ENCODE measurements at places on chromosomes 11 and 22.

DNA sequence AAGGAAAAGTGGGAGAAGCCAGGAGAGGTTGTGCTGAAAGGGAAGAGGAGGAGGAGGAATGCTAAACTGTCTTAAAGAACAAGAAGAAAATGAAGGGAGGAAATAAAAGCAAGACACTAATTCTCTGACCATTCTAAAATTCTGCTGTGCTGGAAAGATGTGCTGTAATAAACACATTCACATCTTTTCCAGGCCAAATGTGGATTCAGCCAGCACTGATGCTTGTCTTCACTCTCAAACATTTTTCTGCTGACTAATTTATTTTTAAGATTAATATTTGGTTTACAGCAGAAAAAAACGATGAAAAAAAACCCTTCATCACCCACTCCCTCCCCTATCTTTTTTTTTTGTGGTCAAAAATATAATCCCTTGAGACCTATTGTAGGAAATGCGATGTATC lies 223.6 kb downstream of the SWAP70 start:
- no peak for DNase-seq

DNA sequence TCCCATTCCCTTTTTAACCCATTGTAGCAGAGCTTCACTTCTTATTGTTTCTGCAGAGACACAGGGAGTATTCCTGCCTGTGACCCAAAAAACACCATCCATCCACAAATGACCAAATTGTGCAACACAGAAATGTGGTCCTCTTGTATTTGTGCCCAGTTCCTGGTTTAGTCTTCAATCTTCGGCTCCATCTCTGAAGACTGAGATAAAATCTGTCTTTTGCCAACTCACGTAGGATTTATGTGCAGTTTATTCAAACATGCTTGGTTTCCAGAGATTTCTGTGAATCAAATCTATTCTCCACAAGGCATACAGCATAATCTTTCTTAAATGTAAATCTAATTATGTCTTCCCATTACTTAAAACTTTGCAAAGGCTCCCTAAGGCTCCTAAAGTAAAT lies 307.0 kb downstream of the AASDHPPT start:
- DNase-seq = no peak

GRCh38 chr11:78957476-78958245 lies 383.0 kb upstream of the NARS2 start:
- peak; percentile 29 for DNase-seq

DNA sequence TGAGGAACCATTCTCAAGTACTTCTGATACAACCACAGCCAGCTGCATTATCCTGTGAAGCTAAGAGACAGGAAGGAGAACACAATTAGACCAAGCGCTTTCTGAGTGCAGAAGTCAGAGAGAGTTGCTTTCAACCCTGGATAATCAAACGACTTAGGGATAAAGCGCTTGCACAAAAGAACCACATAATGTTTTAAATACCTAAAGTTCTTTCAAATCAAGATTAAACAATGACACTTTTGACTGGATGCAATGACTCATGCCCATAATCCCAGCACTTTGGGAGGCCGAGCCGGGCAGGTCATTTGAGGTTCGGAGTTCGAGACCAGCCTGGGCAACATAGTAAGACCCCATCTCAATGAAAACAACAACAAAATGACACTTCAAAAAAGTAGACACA lies 145.1 kb downstream of the SWAP70 start:
- DNase-seq = peak; percentile 60

- no peak for DNase-seq
Measured at GRCh38 chr11:61800331-61801281, 7.9 kb downstream of the FEN1 start.

GRCh38 chr11:120539667-120540369 lies 28.3 kb downstream of the GRIK4 start:
- no peak for DNase-seq

DNA sequence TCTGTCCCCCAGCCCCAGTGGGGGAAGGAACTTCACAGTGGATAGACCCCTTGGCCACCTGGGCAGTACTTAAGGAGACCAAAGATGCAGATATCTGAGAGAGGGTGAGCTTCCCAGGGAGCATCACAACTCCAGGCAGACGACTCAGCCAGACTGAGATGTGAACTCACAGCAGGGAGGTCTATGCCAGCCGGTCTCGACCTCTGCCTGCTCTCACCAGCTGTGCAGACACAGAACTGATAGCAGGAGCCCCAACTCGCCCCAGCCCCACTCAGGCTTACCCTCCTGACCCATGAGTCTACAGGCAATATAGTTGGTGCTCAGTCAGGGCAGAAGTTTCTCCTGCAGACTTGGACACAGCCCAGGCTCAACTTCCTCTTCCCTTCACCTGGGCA lies 29.7 kb upstream of the ACCSL start:
- DNase-seq = no peak

GRCh38 chr22:32979606-32980005 lies 78.6 kb downstream of the SYN3 start:
- no peak for DNase-seq

GRCh38 chr11:79744941-79745340 lies 304.1 kb upstream of the TENM4 start:
- DNase-seq = no peak

- DNase-seq = peak; percentile 79
Measured at GRCh38 chr11:93740730-93741093, 583 bp downstream of the TAF1D start.

- no peak for DNase-seq
Measured at GRCh38 chr22:48380016-48380665, 1447.5 kb downstream of the BRD1 start.

GRCh38 chr11:6755303-6755952 lies 16.3 kb downstream of the OR2AG2 start:
- DNase-seq = peak; percentile 62

- no peak for DNase-seq
Measured at GRCh38 chr11:73126804-73127480, 15.2 kb downstream of the FCHSD2 start.

- no peak for DNase-seq
Measured at GRCh38 chr11:3009481-3009880, 17.4 kb upstream of the NAP1L4 start.

DNA sequence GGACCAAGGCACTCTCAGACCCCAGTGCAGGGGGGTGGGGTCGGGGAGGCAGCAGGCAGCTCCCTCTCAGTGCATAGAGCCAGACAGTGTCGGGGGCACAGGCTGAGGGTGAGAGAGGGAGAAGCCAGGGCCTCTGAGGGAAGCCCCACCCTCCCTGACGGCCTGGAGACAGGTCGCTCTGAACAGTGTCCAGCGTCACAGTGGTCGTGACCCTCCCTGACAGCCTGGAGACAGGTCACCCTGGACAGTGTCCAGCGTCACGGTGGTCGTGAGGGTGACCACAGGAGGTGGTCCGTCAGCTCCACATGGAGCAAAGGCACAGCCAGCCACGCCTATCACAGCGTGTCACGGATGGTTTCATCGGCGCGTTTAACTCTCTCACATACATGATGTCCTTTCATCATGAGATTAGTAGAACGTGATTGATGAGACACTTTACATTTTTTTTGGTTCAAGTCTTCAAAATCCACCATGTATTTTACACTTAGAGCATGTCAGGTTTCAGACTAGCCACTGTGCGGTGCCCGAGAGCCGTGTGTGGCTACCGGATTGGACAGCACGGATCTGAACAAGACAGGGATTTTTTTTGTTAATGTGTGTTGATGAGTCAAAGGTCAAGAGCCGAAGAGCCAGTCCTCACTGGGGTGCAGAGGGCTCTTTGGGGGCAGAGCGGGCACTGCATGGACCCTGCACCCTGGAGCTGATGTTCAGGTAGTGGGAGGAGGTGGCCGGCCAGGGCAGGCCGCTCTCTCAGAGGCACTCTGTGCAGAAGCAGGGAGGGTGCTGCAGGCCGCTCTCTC lies 23.9 kb upstream of the PANX2 start:
- DNase-seq = peak; percentile 88

DNA sequence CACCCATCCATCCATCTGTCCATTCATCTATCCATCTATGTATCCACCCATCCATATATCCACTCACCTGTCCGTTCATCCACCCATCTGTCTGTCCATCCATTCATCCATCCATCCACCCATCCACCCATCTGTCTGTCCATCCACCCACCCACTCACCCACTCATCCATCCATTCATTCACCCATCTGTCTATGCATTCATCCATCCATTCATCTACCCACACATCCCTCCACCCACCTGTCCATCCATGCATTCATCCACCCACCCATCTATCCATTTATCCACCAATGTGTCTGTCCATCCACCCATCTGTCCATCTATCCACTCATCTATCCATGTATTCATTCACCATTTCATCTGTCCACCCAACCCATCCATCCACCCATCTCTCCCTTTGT lies 33.3 kb downstream of the NADSYN1 start:
- DNase-seq = no peak

- DNase-seq = peak; percentile 33
Measured at GRCh38 chr11:62020661-62021060, 53.2 kb upstream of the FTH1 start.

DNA sequence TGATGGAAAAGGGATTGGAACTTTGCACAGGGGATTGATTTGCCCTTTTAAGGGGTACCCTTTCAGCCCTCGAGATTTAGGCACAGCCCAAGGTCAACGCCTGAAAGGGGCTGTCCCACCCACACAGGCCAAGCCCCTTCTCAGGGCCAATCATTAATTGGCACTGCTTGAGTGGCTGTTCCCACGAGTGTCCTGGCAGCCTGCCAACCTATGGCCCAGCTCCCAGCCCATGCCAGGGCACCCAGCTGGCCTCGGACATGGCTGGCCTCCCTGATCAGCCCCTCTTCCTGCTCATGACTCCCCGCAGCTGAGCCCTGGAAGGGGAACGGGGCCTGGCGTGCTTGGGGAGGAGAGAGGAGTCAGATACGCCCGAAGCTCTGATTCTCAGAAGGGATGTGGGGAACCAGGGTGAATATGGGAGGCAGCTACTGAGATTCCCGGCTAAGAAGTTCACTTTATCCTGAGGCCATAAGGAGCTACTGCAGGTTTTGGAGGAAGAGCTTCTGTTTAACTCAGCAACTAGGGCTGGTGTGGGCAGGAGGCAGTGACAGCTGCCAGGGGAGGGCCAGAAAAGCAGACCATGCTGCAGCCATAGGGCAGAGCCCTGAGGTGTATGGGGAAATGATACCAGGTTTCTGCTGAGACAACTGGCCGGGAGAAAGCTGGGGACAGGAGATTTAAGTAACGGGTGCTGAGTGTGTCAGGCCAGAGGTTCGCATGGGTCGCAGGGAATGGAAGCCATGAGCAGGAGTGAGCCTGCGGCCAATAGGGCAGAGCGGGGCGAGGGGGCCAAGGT lies 30.0 kb downstream of the WNT7B start:
- no peak for DNase-seq

DNA sequence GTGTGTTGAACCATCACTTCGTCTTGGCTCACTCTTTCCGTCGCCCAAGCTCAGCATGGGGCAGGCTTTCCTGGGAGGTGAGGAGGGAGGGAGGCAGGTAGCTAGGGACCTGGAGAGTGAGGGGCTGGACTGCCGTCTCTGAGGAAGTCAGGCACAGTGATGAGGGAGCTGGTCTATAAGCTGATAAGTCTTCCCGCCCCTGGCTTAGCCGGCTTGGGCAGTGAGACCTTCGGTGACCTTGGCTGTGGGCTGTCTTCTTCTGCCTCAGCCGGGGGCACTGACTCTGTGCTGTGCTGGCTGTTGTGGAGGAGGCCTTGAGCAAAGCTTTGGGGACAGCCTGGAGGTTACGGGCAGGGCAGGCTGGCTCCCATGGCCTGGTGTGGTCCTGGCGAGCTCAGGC lies 18.7 kb downstream of the GNAZ start:
- no peak for DNase-seq

DNA sequence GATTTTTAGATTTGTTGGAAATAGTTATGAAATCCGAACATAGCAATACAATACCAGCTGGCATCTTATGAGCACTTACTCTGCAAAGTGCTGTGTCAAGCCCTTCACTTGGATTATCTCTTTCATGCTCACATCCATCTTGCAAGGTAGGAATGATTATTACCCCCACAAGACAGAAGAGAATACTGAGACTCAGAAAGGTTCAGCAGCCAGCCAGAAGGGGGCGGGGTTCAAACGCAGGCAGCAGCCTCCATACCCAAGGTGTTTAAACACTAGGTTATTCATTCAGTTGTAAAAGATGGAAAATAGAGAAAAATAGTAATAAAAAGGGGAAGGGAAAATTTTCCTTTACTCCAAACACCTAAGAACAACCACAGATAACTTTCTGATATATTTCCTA lies 158.5 kb downstream of the CCDC34 start:
- DNase-seq = peak; percentile 35

- no peak for DNase-seq
Measured at GRCh38 chr11:47350315-47350714, 2.2 kb downstream of the MYBPC3 start.

DNA sequence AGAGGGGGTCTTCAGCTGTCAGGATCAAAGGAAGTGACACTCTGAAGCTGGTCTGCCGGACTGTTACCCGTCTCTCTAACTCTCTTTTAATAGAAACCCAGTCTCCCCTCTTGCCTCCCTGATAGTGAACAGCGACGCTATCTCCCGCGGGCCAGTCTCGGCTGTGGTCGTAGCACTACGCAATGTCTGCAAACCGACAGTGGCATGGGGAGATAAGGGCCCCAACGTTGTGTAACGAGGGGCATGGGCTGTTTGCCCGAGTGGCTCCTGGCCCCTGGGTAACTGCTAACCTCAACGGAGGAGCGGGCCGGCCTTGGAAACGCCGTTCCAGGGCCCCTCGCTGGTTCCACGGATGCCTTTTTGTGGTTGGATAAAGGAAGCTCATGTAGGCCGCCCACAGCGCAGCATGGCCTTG lies 23.3 kb downstream of the ZBTB16 start:
- no peak for DNase-seq

DNA sequence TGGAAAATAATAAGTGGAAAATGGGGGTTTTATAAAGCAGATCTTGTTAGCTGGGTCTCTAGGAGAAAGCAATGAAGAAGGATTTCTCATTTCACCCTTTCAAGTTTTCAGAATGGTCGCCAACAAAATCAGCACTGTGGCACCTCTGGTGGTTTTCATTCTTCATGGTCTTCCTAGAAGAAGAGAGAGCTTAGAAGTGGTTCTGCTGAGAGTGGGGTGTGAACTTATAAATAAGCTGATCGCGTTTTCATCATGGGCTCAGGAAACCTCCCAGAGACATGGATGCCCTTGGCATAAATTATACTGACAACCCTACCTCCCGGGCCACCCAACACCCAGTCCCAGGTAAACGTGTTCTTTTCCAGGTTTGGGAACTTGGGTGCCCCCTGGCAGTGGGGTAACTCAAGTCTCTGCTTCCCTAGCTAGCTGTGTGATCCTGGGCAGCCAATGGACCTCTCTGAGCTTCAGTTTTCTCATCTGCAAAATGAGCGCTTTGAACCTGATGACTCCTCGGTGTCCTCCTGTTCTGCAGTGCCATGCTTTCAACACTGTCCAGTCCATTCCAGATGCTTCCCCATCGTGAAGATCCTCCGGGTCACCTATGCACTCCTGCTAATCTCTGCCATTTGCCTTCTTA lies 72.6 kb upstream of the GRAMD1B start:
- no peak for DNase-seq

Data from choroid plexus epithelial cell (primary cell).